ENCODE measurements at places on chromosomes 16 and 17.

- DNase-seq: no peak
Observed at GRCh38 chr17:5695480-5695879, 111.2 kb upstream of the NLRP1 start.

DNA sequence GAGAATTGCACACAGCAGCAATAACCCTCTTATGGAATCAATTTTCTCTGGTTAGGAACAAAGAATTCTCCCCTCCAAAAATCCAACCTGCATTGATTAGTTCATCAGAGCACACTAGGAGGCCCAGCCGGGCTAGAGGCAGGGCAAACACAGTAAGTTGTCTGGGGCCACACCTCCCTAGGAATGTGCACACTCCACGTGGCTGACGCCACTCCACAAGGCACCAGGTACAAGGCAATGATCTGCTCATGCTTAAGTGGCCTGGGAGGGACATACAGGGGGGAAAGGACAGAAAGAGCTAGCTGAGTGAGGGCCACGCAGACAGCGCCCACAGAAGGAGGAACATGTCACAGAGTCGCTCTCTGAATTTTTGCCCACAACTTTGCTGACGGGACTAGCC lies 107.6 kb downstream of the SLC39A11 start:
- no peak for DNase-seq

DNA sequence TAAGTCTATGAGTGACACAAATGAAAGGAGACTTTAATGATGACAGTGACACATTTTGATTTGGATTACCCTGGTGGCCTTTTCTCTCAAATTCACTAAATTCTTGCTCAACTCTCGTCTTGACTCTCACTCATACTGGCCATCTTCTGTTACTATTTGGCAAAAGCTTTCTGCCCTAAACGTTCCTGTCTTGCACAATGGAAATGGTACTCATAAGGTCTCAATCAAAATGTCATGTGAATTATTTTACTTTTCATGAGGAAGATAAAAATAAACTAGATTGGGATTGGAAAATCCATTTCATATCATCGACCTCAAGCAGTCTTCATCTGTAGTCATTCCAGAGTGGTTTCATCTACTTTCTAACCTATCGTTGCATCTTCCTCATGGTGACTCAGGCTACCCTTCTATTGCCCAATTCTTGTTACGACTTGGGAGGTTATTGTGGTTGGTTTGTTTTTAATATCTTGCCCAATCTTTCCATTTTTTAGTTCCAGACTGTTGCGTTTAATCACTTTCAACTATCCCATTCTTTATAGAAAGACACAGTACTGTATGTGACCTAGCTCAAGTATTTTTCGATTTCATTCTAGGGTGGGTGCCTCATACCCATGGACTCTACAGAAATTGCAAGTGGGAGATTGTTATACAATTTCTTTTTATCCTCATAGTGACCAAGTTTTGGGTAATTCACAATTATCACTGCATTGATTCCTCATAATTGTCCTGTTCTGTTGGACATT lies 317.2 kb upstream of the KCNJ16 start:
- peak; percentile 24 for DNase-seq

DNA sequence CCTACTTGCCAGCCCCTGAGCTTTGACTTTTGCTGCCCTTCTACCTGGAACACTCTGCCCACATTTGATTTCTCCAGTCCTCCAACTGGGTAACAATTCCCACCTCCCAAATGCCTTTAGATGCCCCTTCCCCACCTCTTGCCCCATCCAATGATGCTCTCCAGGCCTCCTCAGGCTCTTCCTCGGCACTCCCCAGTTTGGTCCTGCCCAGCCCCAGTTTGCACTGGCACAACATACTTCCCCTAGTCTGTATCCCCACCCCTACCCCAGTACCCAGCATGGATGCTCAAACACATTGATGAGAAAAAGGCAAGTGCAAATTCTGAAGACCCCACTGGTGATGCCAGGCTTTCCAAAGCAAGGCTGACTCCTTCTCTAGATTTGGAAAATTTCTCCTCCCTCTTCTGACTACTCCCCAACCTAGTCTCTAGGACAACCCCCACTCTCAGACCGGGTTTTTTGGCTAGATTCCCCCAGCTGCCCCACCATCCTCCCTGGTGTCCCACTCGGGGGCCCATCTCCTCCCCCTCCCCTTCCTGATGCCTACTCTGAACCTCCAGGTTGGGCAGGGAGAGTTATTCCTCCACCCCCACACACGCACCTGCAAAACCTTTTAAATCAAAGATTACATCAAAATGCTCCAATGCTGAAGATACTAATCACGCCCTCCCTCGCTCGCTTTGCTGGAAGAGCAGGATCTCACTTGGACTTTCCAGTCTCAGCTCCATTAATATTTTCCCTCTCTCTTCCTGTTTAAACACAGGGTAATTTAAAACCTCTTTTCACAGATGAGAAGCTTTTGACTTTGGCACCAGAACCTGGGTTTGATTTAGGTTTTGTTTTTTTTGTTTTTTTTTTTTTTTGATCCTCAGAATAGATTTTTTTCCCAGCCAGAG lies 94.9 kb downstream of the TMEM132E start:
- no peak for DNase-seq

DNA sequence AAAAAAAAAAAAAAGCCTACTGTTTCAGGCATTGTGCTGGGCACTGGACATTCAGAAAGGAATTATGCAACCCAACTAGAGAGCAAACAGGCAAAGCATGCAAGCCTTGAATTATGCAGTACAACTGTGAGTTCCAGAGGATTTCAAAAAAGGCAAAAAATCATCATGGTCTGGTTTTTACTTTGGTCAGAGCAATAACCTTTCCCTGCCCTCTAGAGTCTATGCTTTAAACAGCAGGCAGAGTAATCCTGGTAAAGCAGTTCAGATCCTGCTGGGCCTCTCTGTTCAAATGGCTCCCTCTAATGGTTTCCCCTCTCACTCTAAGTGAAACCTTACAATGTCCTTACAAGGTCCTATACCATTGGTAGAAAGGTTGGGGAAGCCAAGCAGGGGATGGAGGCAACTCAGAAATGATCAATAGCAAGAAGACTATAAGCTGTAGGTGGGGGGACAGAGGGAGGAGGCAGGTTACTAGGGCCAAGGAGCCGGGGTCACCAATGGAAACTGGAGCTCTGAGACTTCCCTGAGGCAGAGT lies 4.6 kb upstream of the TAF15 start:
- DNase-seq: peak; percentile 89

GRCh38 chr17:37713028-37713431 lies 31.8 kb downstream of the HNF1B start:
- DNase-seq: no peak

DNA sequence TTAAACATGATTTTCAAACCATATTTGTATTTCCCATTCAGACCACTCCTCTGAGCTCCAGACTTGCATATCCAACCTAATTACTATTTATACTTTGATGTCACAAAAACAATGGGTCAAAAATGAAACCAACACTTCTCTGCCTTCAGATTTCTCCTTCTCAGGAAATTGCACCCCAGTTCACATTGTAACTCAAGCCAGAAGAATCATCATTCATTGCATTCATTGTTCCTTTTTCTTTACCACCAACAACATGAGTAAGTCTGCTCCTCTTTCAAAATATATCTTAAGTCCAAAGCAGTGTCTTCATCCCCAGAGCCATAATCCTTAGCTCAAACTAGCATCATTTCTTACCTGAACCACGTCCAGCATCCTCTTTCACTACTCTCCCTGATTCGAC lies 2.6 kb upstream of the AKAP1 start:
- DNase-seq: no peak

- DNase-seq: no peak
Observed at GRCh38 chr16:1107141-1107540, 11.1 kb upstream of the C1QTNF8 start.

DNA sequence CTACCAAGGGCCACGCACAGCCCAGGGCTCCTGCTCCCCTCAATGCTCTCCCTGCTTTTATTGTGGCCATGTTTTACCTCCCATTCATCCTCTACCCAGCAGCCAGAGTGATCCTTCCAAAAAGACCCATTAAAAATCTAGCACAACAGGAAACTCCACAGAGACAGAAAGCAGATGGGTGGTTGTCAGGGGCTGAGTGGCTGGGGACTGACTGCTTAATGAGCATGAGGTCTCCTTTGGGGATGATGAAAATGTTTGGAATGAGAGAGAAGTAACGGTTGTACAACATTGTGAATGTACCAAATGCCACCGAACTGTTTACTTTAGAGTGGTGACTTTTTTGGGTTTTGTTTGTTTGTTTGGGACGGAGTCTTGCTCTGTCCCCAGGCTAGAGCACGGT lies 107.4 kb downstream of the GAS7 start:
- DNase-seq: no peak

- no peak for DNase-seq
Observed at GRCh38 chr17:27532269-27533263, 76.3 kb downstream of the KSR1 start.

DNA sequence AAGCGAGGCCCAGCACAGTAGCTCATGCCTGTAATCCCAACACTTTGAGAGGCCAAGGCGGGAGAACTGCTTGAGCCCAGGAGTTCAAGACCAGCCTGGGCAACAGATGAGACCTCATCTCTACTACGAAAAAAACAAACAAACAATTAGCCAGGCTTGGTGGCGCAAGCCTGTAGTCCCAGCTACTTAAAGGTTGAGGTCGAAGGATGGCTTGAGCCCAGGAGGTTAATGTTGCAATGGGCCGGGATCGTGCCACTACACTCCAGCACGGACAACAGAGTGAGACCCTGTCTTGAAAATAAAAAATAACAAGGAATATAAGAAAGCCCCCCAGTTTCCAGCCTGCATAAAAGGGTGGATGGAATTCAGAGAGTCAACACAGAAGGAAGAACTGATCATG lies 40.3 kb downstream of the ARHGAP17 start:
- DNase-seq: no peak

DNA sequence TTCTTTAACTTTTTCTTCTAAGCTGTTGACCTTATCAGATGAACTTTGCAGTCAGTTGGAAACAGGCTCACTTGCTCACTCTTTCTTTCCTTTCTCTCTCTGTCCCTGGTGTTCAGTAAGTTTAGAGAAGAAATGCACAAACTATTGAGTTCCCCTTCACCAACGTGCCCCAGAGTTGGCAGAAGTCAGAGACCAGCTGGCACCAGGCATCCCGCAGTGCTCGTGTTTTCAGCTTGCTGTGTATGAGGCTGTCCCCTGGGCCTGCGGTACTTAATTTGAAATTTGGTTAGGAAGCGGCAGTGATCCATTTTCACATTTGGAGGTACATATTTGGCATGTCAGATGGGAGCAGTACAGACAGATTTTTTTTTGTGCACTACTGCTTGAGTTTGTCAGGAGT lies 258.6 kb downstream of the SNX29 start:
- DNase-seq: no peak

DNA sequence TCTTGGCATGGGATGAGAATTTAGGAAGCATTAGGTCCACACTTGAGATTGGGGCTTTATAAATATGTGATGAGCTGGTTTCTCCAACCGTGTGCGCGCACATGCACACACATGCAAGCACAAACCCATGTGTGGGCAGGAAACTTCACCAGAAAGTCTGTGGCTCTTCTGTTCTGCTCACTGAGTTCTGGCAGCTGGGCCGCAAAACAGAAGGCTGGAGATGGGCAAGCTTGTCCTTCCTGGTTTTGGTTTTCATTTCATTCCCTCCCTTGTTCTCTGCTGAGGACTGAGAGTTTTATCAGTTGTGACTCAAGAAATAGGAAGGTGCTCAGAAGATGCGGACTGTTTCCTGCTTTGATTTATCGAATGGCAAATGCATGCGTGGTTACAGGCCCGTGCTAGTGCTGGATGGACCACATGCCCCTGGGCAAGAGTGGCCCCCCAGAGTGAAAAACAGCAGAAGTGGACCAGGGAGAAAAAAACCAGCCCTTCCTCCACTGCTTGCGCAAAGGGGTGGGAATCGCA lies 14.1 kb downstream of the MAP3K14 start:
- DNase-seq: no peak

- peak; percentile 99 for DNase-seq
Observed at GRCh38 chr17:50161023-50161910, 4.5 kb upstream of the SGCA start.

- peak; percentile 72 for DNase-seq
Observed at GRCh38 chr16:21708533-21709115, 44.9 kb downstream of the OTOA start.

DNA sequence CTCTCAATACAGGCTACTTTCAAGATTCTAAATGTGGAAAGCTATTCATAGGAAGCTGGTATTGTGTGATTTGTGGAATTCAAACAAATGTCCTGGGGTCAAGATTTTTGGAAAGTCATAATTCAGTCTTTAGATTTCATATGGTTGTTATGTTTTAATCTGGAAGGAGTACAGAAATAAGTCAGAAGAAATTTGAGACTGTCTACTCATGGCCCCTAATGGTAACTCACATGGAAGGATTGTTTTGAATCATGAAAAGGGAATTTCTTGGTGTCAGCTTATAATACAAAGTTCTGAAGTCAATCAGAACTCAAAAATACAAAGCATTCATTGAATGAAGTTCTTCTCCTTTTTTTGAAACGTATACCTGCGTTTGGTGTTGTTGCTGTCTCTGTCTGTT lies 3.1 kb downstream of the KCNJ2 start:
- DNase-seq: peak; percentile 12

DNA sequence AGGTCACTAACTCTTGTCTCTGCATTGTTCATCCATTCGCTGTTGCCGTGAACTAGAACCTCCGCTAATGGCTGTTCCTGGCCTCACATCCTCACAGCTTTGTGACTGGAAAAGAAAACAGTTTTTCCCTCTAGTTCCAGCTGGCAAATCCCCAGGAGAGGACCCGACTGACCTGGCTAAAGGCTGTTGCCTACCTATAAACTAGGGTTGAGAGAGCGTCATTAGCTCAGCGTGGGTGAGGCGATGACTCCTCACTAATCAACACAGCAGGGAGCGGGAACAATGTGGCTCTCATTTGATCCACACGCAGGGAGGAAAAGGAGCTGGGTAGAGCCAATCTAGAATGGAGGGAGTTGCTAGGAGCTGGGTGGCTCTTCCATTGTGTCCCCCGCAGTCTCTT lies 282.1 kb upstream of the IRX5 start:
- DNase-seq: no peak

DNA sequence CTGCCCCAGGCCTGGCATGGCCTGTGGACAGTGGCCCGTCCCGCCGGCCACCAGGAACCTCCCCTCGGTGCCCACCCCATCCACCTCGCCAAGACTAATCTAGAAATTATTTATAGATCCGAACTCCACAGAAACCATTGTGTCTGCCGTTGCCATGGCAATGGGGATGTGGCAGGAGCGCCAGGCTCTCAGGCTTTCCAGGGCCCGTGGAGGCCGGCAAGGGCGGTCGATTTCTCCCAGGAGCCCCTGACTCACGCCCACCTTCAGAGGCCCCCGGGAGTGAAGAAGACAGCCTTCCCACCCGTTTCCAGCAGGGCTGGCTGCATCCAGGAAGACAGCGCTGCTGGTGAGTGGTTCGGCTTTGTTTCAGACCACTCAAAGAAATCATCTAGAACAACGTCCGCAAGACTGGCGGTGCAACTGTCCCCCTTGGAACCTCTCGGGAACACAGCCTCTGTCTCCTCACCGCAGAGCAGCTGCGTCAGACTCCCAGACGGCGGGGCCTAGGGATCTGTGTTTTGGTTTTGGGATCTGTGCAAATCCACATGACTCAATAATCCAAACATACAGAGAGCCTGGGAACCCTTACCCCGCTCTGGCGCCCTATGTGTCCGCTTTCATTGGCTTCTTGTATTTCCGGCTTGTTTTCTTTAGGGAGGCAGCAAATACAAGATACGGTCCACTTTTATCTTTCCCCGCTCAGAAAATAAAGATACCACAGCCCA lies 48.5 kb upstream of the ZCCHC14 start:
- DNase-seq: peak; percentile 91

- DNase-seq: peak; percentile 24
Observed at GRCh38 chr16:31333686-31334649, 21.0 kb upstream of the ITGAX start.
